ENCODE measurements at places on chromosomes 13 and 19.
A peak's percentile ranks its signal among the peaks of the same experiment; 100 is the strongest.

DNA sequence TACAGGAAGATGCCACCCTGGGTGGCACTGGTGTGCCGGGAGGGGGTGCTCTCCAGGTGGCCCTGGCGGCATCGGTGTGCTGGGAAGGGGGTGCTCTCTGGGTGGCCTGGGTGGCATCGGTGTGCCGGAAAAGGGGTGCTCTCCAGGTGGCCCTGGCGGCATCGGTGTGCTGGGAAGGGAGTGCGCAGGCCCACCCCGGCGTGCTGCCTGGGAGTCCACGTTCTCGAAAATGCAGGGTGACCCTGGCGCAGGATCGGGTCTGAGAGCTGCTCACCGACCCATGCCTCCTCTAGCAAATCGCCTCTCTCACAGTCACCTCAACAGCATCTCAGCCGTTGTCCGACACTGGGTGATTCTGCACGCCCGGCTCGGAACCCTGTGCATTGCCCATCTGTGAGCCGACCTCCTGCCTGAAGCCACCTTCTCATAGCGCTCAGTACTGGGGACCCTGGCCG lies 36.4 kb downstream of the RASA3 start:
- H3K36me3 ChIP-seq = peaks cover 69% of the 10 kb centered on the region
- H3K27me3 ChIP-seq = no peaks in the 10 kb centered on the region
- peaks cover 58% of the 10 kb centered on the region for H3K4me1 ChIP-seq
- peak overlapping the region; percentile 83 for H3K27ac ChIP-seq
- no peak for DNase-seq
- peak overlapping the region; percentile 64 for H3K4me3 ChIP-seq

DNA sequence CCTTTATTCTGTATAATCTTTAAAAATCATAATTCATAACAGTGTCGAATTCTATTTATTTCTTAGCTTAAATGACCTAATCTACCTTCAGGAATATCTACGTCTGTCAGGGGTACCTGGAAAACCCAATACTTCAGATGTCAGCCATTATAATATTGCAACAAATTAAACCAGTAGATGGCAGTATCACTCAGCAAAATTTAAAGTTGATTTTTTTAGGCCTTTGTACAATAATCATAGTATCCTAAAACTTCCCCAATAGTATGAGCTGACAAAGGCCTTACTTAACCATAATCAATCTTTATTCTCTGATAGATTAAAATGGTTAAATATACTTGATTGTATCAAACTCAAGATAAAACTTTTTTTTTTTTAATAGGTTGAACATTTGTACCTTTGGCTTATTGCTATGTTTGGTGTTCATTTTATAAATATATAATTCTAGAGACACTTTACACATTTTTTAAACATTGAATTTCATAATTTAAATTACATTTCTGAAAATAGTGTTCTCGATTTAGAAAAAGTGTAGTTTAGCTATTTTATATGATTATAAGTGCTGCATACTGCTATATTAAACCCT lies 830.2 kb upstream of the SPRY2 start:
- H3K27me3 ChIP-seq = no peaks in the 10 kb centered on the region
- no peaks in the 10 kb centered on the region for H3K4me1 ChIP-seq
- no peak overlapping the region for H3K27ac ChIP-seq
- DNase-seq = no peak

DNA sequence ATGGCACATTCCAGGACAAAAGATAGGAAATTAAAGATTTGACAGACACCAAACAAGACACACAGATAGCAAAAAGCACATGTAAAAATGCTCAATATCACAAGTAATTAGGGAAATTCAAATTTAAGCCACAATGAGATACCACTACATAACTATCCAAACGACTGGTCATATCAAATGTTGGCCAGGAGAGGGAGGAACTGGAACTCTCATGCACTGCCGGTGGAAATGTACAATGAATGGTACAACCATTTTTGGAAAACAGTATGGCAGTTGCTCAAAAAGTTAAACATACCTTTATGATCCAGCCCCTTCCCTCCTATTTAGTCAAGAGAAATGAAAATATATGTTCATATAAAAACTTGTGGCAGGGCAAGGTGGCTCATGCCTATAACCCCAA lies 36.8 kb upstream of the CYP2S1 start:
- DNase-seq = no peak
- no peaks in the 10 kb centered on the region for H3K27me3 ChIP-seq
- peaks cover 3% of the 10 kb centered on the region for H3K36me3 ChIP-seq

DNA sequence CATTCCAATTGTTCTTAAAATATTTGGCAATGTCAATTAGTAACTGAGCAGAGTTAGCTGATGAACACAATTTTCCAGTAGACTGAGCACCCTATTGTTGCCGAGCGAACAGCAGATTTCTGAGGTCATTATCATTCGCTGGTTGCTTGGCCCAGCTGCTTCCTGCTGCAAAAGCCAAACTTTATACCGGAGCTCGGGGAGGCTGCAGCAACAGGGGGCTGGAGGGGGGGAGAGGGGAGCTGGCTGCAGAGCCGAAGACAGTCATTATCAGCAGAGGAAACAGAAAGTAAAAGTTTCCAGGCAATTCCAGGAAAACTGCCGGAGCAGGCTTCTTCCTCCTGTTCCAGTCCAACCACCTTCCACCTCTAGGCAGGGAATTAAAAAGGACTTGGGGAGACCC lies 77.9 kb downstream of the ZNF536 start:
- no peak overlapping the region for H3K4me3 ChIP-seq
- no peak overlapping the region for H3K27ac ChIP-seq
- H3K27me3 ChIP-seq = peaks cover 21% of the 10 kb centered on the region

DNA sequence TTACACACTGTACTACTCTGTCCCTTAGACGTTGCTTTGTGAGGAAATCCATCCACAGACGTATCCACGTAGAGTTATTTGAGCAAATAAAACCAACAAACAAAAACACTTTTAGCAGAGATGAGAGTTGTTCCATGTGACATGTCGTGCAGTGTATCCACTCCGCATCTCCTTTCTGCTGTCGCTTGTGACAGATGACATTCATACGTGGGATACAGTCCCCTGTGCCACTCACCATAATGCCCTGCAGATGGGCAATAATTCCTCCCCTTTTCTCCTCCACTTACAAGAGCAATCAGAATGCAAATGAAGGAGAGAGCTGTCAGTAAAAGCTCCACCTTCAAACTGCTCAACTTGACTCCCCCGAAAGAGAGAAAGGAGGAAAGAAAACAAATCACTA lies 26.0 kb downstream of the IRS2 start:
- H3K27ac ChIP-seq = no peak overlapping the region
- no peaks in the 10 kb centered on the region for H3K27me3 ChIP-seq
- peaks cover 14% of the 10 kb centered on the region for H3K4me1 ChIP-seq
- no peak overlapping the region for H3K4me3 ChIP-seq
- no peak for DNase-seq

GRCh38 chr19:49180659-49181058 lies 23.1 kb downstream of the TRPM4 start:
- H3K27me3 ChIP-seq = peaks cover 11% of the 10 kb centered on the region
- no peaks in the 10 kb centered on the region for H3K4me1 ChIP-seq
- DNase-seq = no peak
- H3K4me3 ChIP-seq = no peak overlapping the region
- no peaks in the 10 kb centered on the region for H3K36me3 ChIP-seq

DNA sequence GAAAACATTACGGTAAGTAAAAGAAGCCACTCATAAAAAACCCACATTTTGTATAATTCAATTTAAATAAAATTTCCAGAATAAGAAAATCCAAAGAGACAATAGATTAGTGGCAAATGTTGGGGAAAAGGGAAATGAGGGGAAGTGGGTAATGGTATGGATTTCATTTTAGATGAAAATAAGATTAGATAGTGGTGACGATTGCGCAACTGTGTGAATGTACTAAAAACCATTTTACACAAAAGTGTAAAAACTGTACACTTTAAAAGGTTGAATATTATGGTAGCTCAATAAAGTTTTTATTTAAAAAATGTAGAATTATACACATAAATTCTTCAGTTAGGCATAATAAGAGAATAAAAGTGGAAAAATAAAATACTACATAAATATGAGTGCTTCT lies 3.7 kb downstream of the MBD3L1 start:
- peaks cover 6% of the 10 kb centered on the region for H3K4me1 ChIP-seq
- H3K36me3 ChIP-seq = peaks cover 3% of the 10 kb centered on the region
- H3K27ac ChIP-seq = no peak overlapping the region
- no peak for DNase-seq
- no peak overlapping the region for H3K4me3 ChIP-seq

- peaks cover 52% of the 10 kb centered on the region for H3K4me1 ChIP-seq
- H3K36me3 ChIP-seq = no peaks in the 10 kb centered on the region
- H3K27ac ChIP-seq = no peak overlapping the region
- DNase-seq = no peak
- H3K27me3 ChIP-seq = no peaks in the 10 kb centered on the region
These were observed 923 bp downstream of the DOCK9 start for GRCh38 chr13:98976941-98977340.

DNA sequence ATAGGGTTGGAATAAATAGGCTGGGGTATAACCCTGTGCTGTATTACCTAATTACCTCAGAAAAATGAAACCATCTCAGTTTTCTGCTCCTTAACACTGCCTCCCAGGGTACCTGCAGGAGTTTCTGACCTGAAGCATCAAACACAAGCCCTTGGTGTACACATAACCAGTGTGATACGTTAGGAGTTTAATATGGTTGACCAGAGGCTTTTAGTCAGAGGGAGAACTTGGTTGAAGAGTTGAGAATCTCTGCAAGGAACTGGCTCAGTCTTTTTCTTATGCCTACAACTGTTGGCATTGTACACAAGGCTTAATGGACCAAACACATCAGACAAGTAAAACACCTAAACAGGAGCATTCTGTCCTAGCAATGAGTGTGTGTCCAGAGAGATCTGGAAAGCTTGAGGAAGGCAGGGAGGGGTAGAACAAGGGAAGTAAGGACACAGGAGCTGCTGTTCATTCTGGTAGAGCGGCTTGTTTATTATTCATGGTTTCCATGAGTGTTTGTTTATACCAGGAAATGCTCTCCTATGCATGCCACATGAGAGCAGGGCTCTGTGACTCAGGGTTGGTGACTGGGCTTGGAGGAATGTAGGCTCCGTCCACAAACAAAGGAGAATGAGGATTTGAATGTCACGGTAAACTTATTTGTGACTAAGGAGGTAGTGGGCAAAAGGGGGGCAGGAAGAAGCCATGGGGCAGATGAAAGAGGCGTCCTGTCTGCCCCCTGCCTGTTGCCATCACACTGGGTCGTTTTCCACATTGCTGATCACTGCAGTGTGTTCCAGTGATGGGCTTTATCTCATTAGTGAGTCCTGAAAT lies 11.9 kb upstream of the SPATA13 start:
- H3K27ac ChIP-seq = no peak overlapping the region
- peaks cover 10% of the 10 kb centered on the region for H3K27me3 ChIP-seq
- no peaks in the 10 kb centered on the region for H3K36me3 ChIP-seq
- no peak for DNase-seq

DNA sequence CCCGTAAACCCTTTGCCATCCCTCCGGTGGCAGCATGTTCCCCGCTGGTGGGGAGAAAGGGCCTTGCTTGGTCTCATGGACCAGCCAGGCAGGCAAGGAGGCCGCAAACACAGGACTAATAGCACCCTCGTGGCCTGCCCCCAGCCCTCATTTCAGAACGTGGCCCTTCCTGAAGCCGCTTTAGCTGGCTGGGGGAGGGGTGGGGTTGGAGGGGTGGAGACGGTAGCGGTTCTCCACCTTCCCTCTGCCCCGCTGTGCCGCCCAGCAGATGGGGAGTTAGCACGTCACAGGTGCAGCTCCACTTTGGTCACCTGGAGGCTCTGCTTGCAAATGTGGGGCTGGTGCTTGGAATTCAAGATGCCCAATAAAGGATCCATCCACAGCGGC lies 59.3 kb upstream of the URI1 start:
- H3K36me3 ChIP-seq = no peaks in the 10 kb centered on the region
- H3K4me1 ChIP-seq = no peaks in the 10 kb centered on the region
- DNase-seq = no peak
- no peak overlapping the region for H3K4me3 ChIP-seq
- H3K27me3 ChIP-seq = peaks cover 60% of the 10 kb centered on the region
- H3K27ac ChIP-seq = no peak overlapping the region

DNA sequence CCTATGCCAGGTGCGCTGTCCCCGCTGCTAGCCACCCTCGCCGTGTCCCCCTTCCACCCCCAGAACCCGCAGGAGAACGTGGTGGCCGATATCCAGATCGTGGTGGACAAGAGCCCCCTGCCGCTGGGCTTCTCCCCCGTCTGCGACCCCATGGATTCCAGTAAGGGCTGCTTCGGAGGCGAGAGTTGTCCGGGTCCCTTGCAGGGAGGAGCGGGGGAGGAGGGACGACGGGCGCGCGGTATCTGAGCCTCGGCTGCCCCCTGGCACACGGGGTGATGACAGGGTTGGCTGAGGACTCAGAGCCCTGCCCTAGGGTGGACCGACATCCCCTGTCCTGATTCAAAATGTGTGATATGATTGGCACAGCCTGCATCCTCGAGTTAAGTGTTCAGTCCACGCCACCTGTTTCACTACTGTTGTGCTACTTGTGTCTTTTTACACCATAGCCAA lies 653 bp downstream of the MVB12A start:
- H3K4me1 ChIP-seq = peaks cover 15% of the 10 kb centered on the region
- DNase-seq = no peak
- peak overlapping the region; percentile 95 for H3K4me3 ChIP-seq
- H3K27ac ChIP-seq = peak overlapping the region; percentile 35
- no peaks in the 10 kb centered on the region for H3K27me3 ChIP-seq
- peaks cover 16% of the 10 kb centered on the region for H3K36me3 ChIP-seq

DNA sequence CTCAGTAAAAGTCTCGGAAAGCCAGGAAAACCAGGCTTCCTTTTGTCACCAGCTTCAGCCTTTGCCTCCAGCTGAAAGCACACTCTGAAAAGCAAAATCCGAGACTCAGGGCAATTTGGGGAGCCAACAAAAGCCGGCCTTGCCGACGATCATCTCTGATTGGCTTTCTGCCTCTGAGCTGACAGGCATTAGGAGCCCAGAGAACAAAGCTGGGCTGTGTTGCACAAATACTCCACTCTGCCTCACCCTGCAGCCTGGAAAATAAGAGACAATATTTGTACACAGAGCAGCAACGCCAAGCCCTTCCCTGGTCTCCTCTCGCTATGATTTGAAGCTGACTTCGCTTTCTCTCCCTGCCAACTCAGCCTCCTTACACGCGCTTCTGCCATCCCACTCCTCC lies 46.9 kb downstream of the CACNA1A start:
- peaks cover 7% of the 10 kb centered on the region for H3K36me3 ChIP-seq
- no peak overlapping the region for H3K27ac ChIP-seq
- peaks cover 60% of the 10 kb centered on the region for H3K27me3 ChIP-seq
- no peak for DNase-seq
- no peak overlapping the region for H3K4me3 ChIP-seq
- H3K4me1 ChIP-seq = no peaks in the 10 kb centered on the region

DNA sequence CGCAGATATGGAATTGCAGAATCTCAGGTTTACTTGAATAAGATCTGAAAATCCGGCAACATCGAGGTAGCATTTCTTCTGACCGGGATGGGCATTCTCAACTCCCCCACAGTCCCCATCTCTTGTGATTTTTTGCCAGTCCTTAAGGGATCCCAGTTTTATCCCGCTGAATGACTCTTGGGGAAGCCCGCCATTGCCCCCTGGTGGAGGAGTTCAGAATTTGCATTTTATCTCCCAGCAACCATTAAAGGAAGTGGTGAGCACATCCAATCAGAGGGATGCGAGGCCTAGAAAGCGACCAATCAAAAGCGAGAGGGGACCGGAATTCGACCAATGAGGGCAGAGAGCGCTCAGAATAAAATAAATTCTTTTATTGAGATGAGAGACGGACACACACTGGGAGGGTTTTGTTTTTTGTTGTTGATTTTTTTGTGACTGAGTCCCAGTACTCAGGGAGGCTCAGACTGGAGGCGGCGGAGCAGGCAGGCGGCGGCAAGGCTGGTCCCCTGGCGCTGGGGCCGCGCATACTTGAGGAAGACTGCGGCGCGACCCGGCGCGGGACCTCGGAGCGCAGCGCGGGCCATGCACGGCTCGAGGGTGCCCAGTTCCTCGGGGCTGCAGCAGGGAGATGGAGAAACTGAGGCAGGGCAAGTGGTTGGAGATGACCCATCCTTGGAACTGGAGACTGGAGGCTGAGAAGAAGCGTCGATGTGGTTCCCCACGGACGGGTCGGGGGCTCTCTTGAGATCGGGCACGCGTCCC lies 3.9 kb upstream of the TTC9B start:
- H3K36me3 ChIP-seq = peaks cover 15% of the 10 kb centered on the region
- H3K4me3 ChIP-seq = peak overlapping the region; percentile 57
- H3K27ac ChIP-seq = peak overlapping the region; percentile 11
